ENCODE measurements at places on chromosomes 12 and 14. TPM values are rescaled to one million over a fixed set of nuclear protein-coding genes. Genes with fewer than 3 reads are reported as not detected.

The SDSL gene
- 10.7 TPM for polyA plus RNA-seq

The PPP1R1A gene
- 58.2 TPM for polyA plus RNA-seq

The WNT1 gene
- not detected for polyA plus RNA-seq

The NR1H4 gene
- polyA plus RNA-seq, result 17.7 TPM

The IFNG-AS1 gene
- not detected for polyA plus RNA-seq

DNA sequence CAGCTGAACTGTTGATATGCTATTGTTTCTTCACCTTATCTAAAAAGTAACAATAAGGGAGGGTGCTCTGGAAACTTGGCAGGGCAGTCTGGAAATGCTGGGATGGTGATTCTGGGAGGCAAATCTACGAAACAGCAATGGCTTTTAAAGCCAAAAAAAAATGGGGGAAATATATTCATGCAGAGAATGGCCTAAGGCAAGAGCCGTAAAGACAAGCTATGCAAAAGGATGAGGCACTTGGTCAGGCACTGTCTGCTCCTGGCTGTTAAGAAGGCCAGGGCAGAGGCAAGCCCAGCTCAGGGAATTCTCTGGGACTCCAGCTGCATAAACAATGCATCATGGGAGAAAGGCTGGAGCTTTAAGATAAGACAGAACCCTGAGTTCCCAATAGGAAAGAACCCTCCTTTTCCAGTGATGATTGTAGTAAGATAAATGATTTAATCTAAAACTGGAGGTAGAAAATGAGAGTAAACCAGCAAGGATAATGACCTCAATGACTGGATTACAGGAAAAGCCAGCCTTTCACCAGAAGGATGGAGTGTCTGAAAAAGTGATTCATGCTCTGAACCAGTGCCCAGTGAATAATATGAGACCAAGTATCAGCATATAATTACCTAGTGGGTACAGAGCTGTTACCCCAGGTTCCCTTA is 46.0 kb downstream of the ITPR2 start:
- DNase-seq, result no peak

DNA sequence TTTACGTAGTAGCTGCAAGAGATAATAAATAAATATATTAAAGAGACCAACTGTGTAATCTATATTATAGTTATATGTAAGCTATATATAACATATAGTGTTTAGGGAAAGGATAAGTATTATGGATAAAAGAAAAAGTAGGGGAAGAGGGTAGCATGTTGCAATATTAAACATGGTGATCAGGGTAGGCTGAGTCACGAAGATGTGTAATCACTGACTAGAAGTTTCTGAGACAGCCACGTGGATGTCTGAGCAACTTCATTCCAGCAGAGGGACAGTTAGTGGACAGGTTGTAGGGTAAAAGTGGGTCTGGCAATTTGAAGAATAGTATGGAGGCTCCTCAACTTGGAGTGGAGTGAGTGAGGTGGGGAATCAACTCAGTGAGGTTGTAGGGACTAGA is 109.7 kb downstream of the ANO4 start:
- no peak for DNase-seq

- DNase-seq, result no peak
These were observed 186.6 kb downstream of the RGS6 start for GRCh38 chr14:72118841-72119240.

- DNase-seq, result no peak
These were observed 76.1 kb downstream of the SLC25A47 start for GRCh38 chr14:100399052-100399849.

DNA sequence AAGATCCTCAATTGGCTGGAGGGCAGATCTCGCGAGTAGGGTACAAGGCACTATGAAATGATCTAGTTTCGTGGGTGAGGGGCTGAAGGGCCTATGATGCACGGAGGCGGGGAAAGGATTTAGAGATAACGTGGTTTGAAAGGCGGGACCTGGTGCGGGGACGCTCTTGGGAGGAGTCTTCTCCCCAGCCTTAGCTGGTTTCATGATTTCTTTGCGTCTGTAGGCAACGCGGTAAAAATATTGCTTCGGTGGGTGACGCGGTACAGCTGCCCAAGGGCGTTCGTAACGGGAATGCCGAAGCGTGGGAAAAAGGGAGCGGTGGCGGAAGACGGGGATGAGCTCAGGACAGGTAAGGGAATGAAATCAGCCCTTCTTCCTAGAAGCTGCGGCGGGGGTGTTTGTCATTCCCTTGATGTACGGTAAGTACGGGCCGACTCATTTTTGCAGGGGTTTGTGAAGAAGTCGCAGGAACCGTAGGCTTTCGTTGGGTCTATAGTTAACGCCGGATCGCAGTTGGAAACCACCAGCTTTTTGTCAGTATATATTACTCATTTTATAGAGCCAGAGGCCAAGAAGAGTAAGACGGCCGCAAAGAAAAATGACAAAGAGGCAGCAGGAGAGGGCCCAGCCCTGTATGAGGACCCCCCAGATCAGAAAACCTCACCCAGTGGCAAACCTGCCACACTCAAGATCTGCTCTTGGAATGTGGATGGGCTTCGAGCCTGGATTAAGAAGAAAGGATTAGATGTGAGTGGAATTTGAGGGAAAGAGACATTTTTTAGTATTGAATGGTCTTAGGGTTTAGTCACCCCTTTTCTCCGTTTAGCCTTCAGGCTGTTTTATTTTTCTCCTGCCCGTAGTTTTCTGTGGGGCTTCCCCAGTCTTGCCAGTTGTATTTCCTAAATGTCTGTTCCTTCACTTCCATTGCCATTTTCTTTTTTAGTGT is 602 bp downstream of the APEX1 start:
- DNase-seq, result no peak

DNA sequence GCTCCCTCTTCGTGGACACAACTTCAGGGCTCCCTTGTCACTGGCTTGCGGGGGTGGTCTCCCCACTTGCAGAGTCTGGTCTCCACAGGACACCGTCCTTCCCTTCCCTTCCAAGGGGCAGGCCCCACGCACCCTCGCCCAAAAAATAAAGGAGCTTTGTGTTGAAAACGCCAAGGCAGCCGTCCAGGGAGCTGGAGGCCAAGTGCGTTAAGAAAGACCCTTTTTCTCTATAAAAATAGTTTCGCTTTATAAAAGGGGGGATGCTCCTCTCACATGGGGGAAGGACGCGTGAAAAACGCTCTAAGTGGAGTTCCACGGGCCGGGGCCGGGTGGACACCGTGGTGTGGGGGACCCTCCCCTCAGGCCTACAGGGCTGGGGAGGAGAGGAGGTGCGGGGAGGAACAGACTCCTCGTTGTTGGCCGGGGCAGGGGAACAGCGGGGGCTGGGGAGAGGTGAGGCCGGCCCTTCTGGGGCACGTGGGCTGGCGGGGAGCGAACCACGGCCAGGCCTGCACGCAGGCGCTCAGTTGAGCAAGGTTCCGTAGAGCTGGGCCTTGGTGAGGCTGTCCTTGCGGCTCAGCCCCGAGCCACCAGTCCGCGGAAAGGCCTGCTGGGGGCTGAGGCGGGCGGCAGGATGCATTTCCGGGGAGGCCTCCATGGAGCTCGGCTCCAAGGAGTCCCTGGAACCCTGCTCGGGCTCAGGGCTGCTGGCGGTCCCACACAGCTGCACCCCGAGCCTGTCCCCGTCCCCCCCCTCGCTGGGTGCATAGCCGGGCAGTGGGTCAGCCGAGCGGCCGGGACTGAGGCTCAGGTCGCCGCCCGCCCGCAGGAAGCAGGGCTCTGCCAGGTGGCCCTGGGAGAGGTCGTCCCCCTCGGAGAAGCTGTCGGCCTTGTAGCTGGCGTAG is 49.5 kb downstream of the BEGAIN start:
- no peak for DNase-seq

- DNase-seq, result no peak
These were observed 50.0 kb upstream of the USP44 start for GRCh38 chr12:95601091-95601961.

GRCh38 chr14:99907761-99908652 is 114.8 kb downstream of the EML1 start:
- no peak for DNase-seq

DNA sequence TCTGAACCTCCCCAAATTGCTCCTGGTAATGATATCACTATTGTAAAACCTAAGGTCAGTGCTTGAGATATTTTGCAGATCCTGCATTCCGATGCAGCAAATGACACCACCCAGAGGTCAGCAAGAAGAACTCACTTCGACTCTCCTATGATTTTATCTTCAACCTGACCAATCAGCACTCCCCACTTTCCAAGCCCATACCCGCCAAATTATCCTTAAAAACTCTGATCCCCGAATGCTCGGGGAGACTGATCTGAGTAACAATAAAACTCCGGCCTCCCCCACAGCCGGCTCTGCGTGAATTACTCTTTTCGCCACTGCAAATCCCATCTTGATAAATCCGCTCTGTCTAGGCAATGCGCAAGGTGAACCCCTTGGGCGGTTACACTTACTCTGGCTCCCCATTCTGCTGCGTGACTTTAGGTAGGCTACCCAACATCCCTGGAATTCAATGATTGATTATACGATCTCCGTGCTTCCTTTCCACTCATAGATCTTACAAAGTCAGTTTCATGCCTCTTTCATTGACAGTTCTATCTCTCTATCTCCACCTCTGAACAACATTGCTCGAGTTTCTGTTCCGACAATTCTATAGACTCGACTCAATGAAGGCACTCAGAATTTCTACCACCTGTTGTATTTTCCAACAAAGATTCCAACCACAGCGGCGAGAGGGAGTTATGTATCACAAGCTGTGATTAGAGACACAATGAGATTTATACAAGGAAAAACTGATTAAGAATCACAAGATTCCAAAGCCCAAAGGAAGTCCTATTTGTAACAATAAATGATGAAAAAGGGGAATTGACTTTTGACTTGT is 939 bp downstream of the NPC2 start:
- no peak for DNase-seq

DNA sequence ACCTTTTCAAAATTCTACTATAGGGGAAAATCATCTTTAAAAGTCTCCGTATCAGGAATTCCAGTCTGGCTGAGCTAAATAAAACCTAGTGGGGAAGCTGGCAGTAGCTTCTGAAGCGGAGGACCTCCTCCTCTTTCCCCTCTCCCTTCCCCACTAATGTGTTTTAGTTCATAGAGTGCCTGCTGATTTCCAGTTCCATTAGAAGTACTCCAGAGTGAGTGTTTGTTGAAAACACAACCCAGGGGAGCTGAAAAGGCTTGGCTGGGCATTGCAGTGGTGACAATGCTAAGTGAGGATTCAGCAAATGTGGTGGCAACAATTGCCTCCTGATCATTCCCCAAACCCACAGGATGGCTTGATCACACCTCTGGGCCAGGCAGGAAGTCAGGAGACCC is 144.2 kb upstream of the FRMD6 start:
- DNase-seq, result no peak

- DNase-seq, result no peak
These were observed 24.4 kb upstream of the FBRSL1 start for GRCh38 chr12:132465269-132466190.

Measured in right renal cortex interstitium (tissue), 3 donors.